ENCODE measurements at places on chromosomes 4 and X.

GRCh38 chr4:101651778-101652177 lies 138.8 kb upstream of the BANK1 start:
- H3K4me1 ChIP-seq, result no peaks in the 10 kb centered on the region
- no peaks in the 10 kb centered on the region for H3K27me3 ChIP-seq
- no peak overlapping the region for H3K27ac ChIP-seq
- no peak overlapping the region for H3K4me3 ChIP-seq

DNA sequence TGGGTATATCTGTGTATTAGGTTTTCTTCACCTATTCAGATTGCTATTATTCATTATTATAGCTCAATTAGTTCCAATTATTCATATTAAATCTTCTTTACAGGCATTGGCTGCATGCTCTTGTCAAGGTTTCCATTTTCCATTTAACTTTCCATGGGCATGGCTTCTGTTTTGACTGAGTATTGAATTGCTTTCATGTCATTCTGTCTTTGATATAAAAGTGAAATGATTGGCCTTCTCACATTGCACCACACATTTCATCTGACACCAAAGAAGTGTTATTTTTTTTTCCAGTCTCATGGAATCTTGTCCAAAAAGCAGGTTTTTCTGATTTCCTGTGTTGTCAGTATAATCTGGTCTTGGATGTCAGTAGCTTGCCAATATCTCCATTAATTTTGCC lies 1244.3 kb downstream of the RAPGEF2 start:
- DNase-seq, result no peak
- H3K36me3 ChIP-seq, result no peaks in the 10 kb centered on the region
- no peak overlapping the region for H3K27ac ChIP-seq
- H3K4me1 ChIP-seq, result no peaks in the 10 kb centered on the region
- H3K27me3 ChIP-seq, result no peaks in the 10 kb centered on the region

GRCh38 chrX:16185725-16186136 lies 18.4 kb downstream of the MAGEB17 start:
- no peak for DNase-seq
- H3K4me3 ChIP-seq, result no peak overlapping the region
- no peaks in the 10 kb centered on the region for H3K36me3 ChIP-seq

GRCh38 chrX:120251471-120252011 lies 929 bp downstream of the ZBTB33 start:
- peak overlapping the region; percentile 95 for H3K27ac ChIP-seq
- peaks cover 14% of the 10 kb centered on the region for H3K36me3 ChIP-seq
- H3K27me3 ChIP-seq, result no peaks in the 10 kb centered on the region
- peak overlapping the region; percentile 68 for H3K4me3 ChIP-seq
- H3K4me1 ChIP-seq, result no peaks in the 10 kb centered on the region

DNA sequence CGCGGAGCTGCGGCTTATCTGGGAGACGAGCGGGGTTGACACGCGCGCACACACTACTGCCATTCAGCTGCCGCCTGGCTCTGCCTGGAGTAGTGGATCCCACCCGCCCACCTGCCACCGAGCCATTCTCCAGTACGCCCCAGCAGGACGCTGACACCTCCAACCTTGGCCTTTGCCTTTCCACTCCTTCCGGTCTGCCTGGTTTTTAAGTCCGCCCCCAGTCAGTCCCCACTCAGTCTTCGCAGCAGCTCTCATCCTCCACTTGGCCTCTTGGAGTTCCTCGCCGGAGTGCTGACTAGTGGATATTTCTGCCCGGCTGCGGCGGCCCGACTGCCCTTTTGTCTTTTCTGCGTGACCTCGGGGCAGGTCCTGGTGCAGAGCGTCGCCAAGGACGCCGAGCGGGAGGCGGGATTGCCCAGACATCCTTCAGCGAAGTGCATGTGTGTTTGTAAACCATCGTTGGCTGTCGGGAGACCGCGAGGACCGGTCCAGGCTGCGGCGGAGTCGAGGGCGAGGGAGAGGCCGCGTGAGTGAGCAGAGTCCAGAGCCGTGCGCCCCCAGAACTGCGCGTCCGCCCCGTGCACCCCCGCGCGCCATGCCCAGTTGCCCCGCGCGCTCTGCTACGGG lies 1.1 kb downstream of the SLIT2 start:
- no peak overlapping the region for H3K27ac ChIP-seq
- DNase-seq, result no peak
- no peaks in the 10 kb centered on the region for H3K36me3 ChIP-seq
- peaks cover 57% of the 10 kb centered on the region for H3K27me3 ChIP-seq
- peak overlapping the region; percentile 36 for H3K4me3 ChIP-seq

DNA sequence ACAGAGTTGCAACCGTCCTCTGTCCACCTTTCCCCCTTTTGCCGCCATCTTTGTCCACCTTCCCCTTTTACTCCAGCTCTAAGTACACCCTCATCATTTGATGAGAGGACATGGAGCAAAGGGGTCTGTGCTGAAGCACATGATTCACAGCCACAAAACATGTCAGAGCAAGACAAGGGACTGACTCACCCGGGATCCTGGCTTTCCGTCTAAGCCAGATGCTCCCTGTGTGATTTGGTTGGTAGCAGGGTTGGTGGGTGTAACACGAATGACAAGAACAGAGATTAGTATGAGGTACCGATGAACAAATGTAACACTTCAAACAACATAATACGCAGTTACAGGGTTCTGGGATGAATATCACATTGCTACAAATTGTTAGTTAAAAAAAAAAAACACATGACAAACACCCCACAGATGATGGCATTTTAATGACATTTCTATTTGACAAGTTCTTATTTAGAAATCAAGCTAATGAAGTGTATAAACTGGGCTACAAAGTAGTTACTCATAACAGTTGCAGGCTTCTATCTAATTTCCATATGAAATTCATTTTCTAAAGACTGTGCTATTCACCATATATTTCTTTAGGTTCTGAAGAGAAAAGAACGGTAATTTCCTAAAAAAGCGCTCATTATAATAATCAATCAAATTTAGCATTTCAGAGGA lies 71.4 kb upstream of the ETNPPL start:
- H3K27ac ChIP-seq, result no peak overlapping the region
- no peak for DNase-seq
- no peaks in the 10 kb centered on the region for H3K4me1 ChIP-seq
- H3K4me3 ChIP-seq, result no peak overlapping the region

- H3K27ac ChIP-seq, result no peak overlapping the region
- no peaks in the 10 kb centered on the region for H3K36me3 ChIP-seq
- H3K4me3 ChIP-seq, result no peak overlapping the region
- no peaks in the 10 kb centered on the region for H3K4me1 ChIP-seq
- no peaks in the 10 kb centered on the region for H3K27me3 ChIP-seq
Observed at GRCh38 chr4:74344031-74344430, 20.9 kb upstream of the EREG start.

DNA sequence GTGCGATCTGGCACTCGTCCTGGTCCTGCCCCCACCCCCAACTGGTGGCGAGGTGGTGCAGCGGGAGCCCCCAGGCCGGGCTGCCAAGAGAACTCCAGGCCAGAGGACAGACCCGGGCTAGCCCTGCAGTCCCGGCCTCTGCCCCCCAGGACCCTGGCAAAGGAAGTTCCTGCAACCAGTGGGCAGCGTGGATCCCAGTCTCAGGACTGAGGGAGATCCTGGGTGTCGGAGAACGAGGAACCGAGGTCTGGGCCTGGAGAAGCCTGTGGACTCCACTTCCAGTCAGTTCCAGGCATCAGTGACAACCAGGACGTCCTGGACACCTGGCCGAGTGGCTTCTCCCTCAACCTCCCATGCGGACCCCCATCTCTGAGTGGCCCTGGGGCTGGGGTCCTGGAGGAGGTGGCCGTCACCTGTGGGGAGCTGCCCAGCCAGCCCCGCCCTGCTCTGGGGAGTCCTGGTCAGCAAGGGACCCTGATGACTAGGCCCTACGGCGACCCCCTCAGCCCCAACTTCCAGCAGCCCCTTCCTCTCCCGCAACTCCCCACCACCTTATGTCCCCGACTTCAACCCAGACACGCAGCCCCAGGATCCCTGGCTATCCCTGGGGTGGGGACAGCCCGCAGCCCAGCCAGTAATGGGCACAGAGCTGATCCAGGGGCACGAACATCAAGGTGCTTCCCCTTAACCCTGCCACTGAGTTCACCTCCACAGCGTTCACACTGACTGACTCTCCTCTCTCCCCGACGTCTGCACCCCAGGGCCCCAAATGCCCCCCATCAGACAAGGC lies 53.7 kb upstream of the NKX1-1 start:
- no peaks in the 10 kb centered on the region for H3K4me1 ChIP-seq
- no peak overlapping the region for H3K27ac ChIP-seq
- H3K36me3 ChIP-seq, result no peaks in the 10 kb centered on the region
- H3K4me3 ChIP-seq, result no peak overlapping the region
- peaks cover 51% of the 10 kb centered on the region for H3K27me3 ChIP-seq

- no peak overlapping the region for H3K27ac ChIP-seq
- H3K4me3 ChIP-seq, result no peak overlapping the region
- H3K27me3 ChIP-seq, result no peaks in the 10 kb centered on the region
- H3K4me1 ChIP-seq, result no peaks in the 10 kb centered on the region
Observed at GRCh38 chr4:103786014-103786413, 66.2 kb upstream of the TACR3 start.

GRCh38 chr4:26763648-26764047 lies 97.0 kb upstream of the STIM2 start:
- no peak for DNase-seq
- H3K4me1 ChIP-seq, result no peaks in the 10 kb centered on the region
- H3K4me3 ChIP-seq, result no peak overlapping the region

DNA sequence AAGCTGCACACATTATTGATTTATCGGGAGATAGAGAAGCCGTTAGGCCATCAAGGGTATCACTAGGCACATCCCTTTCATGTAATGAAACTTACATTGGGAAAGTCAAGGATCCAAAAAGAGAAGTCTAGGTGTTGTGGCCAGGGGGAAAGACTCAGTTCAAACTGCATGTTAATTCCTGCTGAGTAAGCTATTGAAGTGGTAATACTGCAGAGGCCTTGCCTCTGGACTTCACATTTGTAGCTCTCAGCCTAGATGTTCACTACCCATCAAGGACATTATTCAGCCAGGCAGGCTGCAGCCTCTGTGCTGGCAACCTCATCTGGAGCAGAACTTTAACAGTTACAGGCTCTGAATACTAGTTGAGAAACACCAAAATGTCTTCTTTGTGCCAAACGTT lies 2094.5 kb upstream of the AGA start:
- H3K36me3 ChIP-seq, result no peaks in the 10 kb centered on the region
- DNase-seq, result no peak
- no peak overlapping the region for H3K4me3 ChIP-seq

DNA sequence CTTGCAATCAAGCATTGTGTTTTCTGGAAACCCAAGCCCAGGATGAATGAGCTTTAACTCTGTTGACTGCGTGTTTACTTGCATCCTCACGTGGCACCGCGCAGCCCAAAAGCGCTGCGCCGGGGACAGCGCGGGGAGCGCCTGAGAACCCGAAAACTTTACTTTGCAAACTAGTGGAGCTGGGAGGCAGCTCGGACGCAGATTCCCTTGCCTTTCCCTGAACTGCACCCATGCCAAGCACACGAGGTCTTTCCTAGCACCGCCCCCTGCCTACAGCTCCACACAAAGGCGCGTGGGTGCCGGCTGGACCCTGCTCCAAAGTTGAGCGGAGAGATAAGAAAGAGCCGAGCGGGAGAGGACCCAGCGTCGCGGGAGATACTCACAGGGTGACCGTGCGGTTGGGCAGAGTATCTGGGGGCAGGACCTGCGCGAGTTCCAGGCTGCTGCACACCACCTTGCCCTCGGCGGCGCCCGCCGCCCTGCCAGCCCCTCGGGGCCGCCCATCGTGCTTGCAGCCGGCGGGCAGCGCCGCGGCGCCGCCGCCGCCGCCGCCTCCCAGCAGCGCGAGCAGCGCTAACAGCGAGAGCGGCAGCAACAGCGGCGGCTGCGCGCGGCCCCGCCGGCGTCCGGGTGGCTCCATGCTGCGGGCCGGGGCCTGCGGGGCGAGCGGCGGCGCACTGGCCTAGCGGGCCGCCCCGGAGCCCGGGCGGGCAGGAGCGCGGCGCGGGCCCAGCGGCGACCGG lies 550 bp downstream of the ADGRA3 start:
- H3K27ac ChIP-seq, result peak overlapping the region; percentile 43
- peak overlapping the region; percentile 69 for H3K4me3 ChIP-seq
- H3K36me3 ChIP-seq, result no peaks in the 10 kb centered on the region
- DNase-seq, result peak; percentile 37
- peaks cover 4% of the 10 kb centered on the region for H3K4me1 ChIP-seq
- H3K27me3 ChIP-seq, result no peaks in the 10 kb centered on the region

DNA sequence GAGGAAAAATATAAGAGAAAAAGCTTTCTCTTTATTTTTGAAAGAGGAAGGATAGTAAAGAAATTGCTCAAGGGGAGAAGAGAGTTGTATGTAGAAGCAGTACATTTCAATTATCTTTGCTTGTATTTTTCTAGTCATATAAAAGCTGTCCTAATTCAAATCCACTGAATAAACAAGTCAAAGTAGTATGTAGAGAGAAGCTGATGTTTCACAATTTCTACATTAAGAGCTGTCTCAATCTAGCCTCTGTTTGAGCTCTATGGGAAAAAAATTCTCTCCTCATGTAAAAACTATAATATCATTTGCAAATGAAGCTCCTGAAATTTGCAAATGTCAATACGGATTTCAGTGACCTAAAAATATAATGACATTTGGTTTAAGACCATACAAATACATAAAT lies 52.6 kb downstream of the CHM start:
- no peaks in the 10 kb centered on the region for H3K27me3 ChIP-seq
- no peaks in the 10 kb centered on the region for H3K36me3 ChIP-seq
- H3K27ac ChIP-seq, result no peak overlapping the region
- H3K4me1 ChIP-seq, result no peaks in the 10 kb centered on the region

- H3K27me3 ChIP-seq, result no peaks in the 10 kb centered on the region
- no peak overlapping the region for H3K27ac ChIP-seq
- no peaks in the 10 kb centered on the region for H3K36me3 ChIP-seq
- H3K4me1 ChIP-seq, result no peaks in the 10 kb centered on the region
Observed at GRCh38 chr4:19791422-19792123, 460.1 kb upstream of the SLIT2 start.

GRCh38 chrX:37867536-37868153 lies 20.3 kb upstream of the DYNLT3 start:
- H3K27ac ChIP-seq, result no peak overlapping the region
- H3K4me1 ChIP-seq, result no peaks in the 10 kb centered on the region
- DNase-seq, result no peak
- no peaks in the 10 kb centered on the region for H3K36me3 ChIP-seq
- no peak overlapping the region for H3K4me3 ChIP-seq

DNA sequence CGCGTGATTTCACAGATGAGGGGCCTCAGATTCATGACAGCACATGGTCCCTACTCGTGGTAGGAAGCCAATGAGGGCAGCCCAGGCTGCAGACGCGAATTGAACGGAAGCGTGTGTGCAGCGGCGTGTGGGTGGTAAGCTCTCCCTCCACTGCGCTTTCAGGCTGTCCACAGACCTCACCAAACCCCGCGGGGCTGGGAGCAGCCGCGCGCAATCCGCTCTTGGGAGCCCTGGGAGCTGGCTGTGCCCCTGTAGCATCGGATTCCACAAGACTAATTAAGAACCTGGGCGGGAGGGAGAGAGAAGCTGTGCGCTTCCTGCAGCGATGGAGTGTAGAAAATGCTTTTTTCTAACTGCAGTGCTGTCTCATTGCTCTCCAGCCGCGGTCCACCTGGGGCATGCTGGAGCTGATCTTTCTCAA lies 134.9 kb downstream of the STOX2 start:
- DNase-seq, result peak; percentile 51
- H3K4me3 ChIP-seq, result peak overlapping the region; percentile 57
- H3K36me3 ChIP-seq, result no peaks in the 10 kb centered on the region
- peak overlapping the region; percentile 67 for H3K27ac ChIP-seq
- H3K27me3 ChIP-seq, result peaks cover 2% of the 10 kb centered on the region

All from thymus (tissue), 14 donors.